ENCODE measurements at places on chromosomes 4 and X. TPM values are rescaled to one million over a fixed set of nuclear protein-coding genes. Genes with fewer than 3 reads are reported as not detected.

Gene VEGFC
- not detected for polyA plus RNA-seq

Gene CETN2
- polyA plus RNA-seq, result 29.3 TPM

Gene PRPS1
- 77.9 TPM for polyA plus RNA-seq

Gene LONRF3
- not detected for polyA plus RNA-seq

Gene MAOB
- not detected for polyA plus RNA-seq

DNA sequence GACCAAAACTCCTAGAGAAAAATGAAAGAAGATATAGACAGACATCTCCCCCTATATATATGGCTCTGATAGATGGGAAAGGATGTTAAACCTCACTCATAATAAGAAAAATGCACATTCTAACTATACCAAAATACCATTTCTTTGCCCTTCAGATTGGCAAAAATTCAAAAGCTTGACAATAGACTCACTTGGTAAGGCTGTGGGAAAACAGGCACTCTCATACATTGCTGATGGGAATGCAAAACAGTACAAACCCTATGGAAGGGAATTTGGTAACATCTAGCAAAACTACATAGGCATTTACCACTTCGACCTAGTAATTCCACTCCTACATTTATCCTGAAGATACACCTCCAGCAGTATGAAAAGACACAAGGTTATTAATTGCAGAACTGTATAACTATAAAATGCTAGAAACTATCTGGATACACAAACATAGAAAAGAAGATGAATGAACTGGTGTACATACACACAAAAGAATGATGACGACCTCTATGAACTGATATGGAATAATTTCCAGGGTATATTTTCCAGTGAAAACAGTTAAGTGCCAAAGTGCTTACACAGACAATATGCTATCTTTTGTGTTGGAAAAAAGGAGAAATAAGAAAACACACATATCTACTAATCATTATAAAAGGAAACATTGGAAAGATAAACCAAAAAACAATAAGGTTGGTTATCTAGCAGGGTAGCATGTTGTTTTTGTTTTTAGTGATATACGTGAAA lies 48.5 kb downstream of the WDFY3 start:
- DNase-seq, result no peak

DNA sequence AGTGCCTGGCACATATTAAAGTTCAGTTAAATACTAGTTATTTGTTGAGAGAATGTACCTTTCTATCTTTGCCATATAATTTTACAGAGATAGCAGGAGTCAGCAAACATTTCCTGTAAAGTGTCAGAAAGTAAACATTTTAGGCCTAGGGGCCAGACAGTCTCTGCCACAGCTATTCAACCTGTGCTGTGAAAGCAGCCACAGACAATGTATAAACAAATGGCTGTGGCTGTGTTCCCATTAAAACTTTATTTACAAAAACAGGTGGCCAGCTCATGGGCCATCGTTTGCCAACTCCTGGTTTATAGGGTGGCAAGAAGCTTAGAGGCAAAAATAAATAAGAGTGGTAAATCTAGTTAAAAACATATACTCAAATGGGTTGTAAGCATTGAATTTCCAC lies 34.0 kb upstream of the BRS3 start:
- no peak for DNase-seq

GRCh38 chr4:186760576-186760975 lies 36.9 kb upstream of the FAT1 start:
- DNase-seq, result no peak

DNA sequence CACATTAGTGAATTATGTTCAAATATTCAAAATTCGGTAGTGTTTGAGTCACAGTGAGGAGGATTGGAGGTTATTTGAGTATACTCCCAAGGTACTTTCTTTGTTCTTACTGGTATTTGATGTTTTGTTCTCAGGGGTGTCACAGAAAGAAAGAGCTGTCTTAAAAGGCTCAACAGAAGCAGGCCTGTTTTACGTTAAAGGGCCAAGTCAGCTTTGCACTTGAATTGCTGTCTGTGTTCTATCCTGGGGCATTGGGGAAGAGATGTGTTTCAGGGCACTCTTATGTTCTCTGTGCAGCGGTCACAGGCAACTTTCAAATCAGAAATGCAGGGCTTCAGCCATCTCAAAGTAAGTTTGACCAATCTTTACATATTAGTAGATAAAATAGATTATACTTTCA lies 1113.1 kb upstream of the LCORL start:
- no peak for DNase-seq

DNA sequence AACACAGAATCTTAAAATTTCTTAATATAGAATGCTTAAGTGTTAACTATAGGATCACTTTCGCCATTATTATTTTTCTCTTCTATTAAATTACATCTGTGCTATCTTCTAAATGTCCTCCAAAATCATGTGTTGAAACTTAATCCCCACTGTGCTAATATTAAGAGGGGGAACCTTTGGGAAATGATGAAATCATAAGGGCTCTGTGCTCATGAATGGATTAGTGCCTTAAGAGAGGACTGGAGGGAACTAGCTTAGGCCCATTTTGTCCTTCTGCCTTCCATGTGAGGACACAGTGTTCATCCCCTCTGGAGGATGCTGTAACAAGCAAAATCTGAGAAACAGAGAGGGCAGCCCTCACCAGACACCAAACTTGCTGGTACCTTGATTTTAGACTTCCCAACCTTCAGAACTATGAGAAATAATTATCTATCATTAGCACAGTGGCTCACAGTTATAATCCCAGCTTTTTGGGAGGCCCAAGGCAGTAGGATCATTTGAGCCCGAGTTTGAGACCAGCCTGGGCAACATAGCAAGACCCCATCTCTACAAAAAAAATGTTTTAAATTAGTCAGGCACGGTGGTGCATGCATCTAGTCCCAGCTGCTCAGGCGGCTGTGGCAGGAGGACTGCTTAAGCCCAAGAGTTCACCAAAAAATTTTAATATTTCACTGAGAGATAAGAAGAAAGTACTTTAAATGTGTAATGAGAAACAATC lies 26.3 kb downstream of the KLHL8 start:
- no peak for DNase-seq

DNA sequence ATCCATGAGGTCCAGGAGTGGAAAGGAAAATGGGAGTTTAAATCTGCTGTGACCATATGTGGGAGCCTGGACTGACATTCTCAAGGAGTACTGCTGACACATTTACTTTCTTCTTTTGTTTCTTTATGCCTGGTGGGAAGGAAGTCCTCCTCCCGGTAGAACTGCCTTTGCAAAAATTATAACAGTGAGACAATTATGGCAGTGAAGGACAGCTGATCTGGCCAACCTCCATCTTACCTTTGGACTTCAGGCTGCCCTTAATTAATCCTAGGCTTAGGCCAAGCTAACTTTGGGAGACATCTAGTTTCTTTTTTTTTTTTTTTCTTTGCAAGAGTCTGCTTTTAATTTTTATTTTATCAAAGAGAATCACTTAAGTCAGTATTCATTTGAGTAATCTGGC lies 61.3 kb downstream of the SPINK2 start:
- DNase-seq, result no peak
